ENCODE measurements at places on chromosomes 2 and 18. TPM values are rescaled to one million over a fixed set of nuclear protein-coding genes. Genes with fewer than 3 reads are reported as not detected.
A peak's percentile ranks its signal among the peaks of the same experiment; 100 is the strongest.

GRCh38 chr2:101400506-101401325, 13.4 kb upstream of the CREG2 start:
- H3K27me3 ChIP-seq = peaks cover 7% of the 10 kb centered on the region
- peaks cover 33% of the 10 kb centered on the region for H3K4me1 ChIP-seq
- no peak overlapping the region for H3K27ac ChIP-seq
- DNase-seq = no peak
- no peaks in the 10 kb centered on the region for H3K36me3 ChIP-seq
- H3K4me3 ChIP-seq = peak overlapping the region; percentile 20

GCG gene
- total RNA-seq = not detected

C2orf15 gene
- total RNA-seq = 0.34 TPM

- peaks cover 4% of the 10 kb centered on the region for H3K4me1 ChIP-seq
- no peak overlapping the region for H3K4me3 ChIP-seq
- H3K27ac ChIP-seq = no peak overlapping the region
- no peaks in the 10 kb centered on the region for H3K36me3 ChIP-seq
- no peak for DNase-seq
- H3K27me3 ChIP-seq = no peaks in the 10 kb centered on the region
Measured at GRCh38 chr2:147382322-147382948, 462.4 kb upstream of the ACVR2A start.

FTCDNL1 gene
- 0.74 TPM for total RNA-seq

- no peak for DNase-seq
- H3K27ac ChIP-seq = no peak overlapping the region
- H3K36me3 ChIP-seq = no peaks in the 10 kb centered on the region
- no peaks in the 10 kb centered on the region for H3K4me1 ChIP-seq
- no peaks in the 10 kb centered on the region for H3K27me3 ChIP-seq
Measured at GRCh38 chr2:175404839-175405238, 223.3 kb upstream of the ATP5MC3 start.

GRCh38 chr2:173033084-173033483, 42.6 kb upstream of the MAP3K20 start:
- no peak for DNase-seq
- H3K36me3 ChIP-seq = no peaks in the 10 kb centered on the region
- H3K27ac ChIP-seq = no peak overlapping the region
- no peaks in the 10 kb centered on the region for H3K4me1 ChIP-seq
- H3K27me3 ChIP-seq = no peaks in the 10 kb centered on the region
- no peak overlapping the region for H3K4me3 ChIP-seq
